ENCODE measurements at places on chromosomes 13 and 19. TPM values are rescaled to one million over a fixed set of nuclear protein-coding genes. Genes with fewer than 3 reads are reported as not detected.

GRCh38 chr19:35907377-35907745 lies 734 bp downstream of the TYROBP start:
- DNase-seq, result no peak

DNA sequence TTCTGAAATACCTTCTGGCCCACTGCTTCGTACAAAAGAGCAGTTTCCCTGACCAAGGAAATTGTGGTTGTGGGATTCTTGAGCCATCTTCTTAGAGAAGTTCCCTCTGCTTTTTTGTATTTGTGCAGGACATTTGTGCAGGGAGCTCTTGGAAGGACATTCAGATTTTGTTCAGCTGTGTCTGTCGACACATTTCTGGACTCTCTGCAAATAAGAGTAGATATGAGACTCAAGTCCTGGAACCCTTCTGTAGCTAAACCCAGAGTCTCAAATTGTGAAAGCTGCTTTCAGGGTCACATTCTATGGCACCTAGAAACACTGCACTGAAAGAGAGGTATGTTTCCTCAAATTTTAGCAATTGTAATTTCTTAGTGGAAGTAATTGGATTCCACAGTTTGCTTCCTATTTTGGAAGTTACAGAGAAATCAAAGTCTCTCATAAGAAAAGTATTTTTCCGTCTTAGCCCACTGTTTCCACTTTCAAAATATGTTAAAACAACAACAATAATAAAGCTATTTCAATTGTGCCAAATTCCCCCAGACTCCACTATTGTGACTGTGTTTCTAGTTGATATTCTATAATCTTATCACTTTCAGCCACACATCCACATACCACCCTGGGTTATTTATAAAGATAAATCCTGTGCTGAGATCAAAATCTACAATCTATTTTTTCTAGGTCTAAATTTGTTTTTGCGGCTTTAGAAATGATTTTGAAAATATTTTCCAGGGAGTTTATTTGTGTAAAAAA lies 224.0 kb downstream of the COG6 start:
- no peak for DNase-seq

DNA sequence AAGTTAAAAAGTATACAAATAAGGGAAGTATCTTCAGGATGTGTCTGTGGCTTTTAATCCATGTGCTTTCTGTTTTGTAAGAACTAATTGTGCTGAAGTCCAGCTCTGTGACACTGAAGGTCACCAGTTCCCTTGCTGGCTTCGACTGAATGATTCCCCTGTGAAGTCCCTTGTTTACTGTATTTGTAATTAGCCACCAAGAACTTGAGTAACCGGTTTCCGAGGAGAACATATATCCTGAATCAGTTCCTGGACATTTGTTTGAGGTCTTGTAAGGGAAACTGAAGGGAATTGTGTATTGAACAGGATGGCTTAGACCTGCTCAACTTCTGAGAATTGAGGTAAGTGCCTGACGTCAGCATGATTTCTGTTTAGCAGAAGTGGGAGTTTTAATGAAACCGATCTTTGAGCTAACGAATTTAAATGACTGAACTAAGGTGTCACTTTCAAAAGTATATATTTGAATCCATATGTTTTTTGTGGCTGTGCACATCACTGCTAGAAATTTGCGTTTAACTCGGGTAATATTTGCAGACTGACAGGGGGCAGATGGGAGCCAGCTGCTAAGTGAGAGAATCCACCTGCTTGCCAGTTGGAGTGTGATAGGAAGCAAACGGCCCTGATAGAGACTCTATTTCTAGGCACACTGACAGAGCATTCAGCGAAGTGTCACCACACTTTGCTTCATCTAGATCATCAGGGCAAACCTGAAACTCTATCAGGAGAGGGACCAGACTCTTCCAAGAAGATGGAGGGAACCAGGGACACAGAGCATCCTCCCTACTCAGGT lies 530.0 kb downstream of the RFC3 start:
- peak; percentile 41 for DNase-seq

- DNase-seq, result no peak
Measured at GRCh38 chr13:89627996-89628395, 1719.5 kb upstream of the MIR17HG start.

- no peak for DNase-seq
Measured at GRCh38 chr19:4504297-4504701, 14.0 kb downstream of the PLIN4 start.

- DNase-seq, result no peak
Measured at GRCh38 chr19:31255174-31255799, 93.9 kb downstream of the TSHZ3 start.

GRCh38 chr13:19587635-19588300 lies 26.4 kb upstream of the TPTE2 start:
- DNase-seq, result peak; percentile 66

GRCh38 chr19:40410030-40410389 lies 3.2 kb downstream of the PRX start:
- DNase-seq, result no peak

DNA sequence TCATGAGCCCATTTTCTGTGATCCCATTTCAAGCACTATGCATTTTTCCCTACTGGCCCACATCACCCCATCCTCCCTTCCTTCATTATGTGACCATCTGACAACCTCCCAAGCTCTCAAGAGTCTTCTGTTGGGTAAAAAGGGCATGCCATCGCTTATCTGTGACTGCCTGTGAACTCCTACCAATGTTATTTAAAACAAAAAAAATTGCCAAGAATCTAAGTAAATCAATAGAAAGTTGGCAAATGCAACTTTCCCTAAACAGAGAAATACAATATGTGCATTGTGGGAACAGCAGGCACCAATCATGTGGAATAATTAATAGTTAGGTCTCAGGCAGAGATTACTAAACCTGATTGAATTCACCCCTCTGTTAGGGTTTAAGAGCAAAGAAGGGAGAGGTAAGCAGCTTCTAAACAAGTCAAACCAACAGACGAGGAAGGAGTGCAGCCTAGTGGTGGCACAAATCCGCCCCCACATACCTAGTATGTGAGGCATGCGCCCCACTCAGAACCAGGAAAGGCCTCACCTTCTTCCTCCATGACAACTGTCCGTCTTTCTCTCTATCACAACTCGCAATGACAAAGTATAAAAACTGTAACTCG lies 29.8 kb downstream of the DZIP1 start:
- DNase-seq, result no peak

- no peak for DNase-seq
Measured at GRCh38 chr19:34681478-34681877, 4.0 kb downstream of the ZNF302 start.

DNA sequence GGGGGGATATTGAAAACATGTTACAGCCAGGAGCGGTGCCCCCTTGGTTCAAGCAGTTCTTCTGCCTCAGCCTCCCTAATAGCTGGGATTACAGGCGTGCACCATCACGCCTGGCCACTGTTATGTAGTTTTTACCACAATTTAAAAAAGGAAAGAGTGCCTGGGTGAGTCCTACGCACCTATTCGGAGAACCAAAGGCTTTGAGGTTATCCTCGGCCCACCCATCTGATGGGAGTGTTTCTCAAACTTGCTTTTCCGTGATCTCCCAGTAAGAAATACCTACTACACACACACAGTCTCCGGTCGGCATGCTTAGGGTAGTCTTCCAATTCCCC lies 4.2 kb upstream of the GP6 start:
- no peak for DNase-seq

DNA sequence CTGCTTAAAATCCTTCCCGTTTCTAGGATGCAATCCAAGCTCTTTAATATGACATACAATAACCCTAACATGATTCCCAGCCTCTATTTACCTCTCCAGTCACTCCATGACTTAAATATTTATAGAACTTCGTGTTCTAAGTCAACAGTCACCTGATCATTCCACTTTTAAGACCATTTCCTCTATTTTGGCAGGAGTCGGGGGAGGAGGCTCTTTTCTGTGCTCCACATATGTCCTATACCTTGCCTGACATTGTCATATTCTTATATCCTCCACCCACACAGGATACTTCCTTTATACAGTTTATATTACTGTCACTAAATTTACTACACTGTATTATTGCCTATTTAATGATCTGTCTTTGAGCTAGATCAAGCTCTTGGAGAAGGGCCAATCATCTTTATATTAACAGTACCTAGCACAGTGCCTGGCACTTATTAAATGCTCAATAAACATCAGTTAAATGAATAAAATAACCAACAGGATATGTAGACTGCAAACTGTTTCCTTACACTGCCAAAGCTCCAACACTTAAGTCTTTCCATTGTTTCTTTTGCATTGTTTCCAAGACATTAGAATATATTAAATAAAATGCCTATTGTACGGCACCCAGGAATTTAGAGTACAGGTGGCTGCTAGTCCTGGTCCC lies 2.7 kb downstream of the ARGLU1 start:
- DNase-seq, result no peak

- DNase-seq, result no peak
Measured at GRCh38 chr13:80100636-80101035, 240.3 kb downstream of the SPRY2 start.

DNA sequence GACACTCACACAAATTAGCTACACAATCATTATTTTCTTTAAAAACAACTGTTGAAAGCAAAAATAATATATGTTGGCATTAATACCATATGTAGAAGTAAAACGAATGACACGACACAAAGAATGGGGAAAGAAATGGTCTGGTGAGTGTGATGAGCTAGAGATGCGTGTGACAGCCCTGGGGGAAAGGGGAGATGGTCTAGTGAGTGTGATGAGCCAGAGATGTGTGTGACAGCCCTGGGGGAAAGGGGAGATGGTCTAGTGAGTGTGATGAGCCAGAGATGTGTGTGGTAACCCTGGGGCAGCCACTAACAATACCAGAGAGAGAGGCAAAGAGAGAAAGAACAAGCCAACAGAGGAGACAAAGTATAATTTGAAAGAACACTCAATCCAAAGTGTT lies 22.3 kb upstream of the LAMP1 start:
- DNase-seq, result no peak

The ZNF628 gene
- 12.3 TPM for total RNA-seq

The PGPEP1 gene
- total RNA-seq, result 26.0 TPM

The ZNF471 gene
- not detected for total RNA-seq

The ZNF154 gene
- not detected for total RNA-seq

The PSG6 gene
- total RNA-seq, result not detected

The ZNF560 gene
- not detected for total RNA-seq

The CATSPERD gene
- not detected for total RNA-seq

Data from Caco-2 (cell line).